Lung (tissue), 17 donors: ENCODE measurements at places on chromosomes 12 and 14. TPM values are rescaled to one million over a fixed set of nuclear protein-coding genes. Genes with fewer than 3 reads are reported as not detected.

DNA sequence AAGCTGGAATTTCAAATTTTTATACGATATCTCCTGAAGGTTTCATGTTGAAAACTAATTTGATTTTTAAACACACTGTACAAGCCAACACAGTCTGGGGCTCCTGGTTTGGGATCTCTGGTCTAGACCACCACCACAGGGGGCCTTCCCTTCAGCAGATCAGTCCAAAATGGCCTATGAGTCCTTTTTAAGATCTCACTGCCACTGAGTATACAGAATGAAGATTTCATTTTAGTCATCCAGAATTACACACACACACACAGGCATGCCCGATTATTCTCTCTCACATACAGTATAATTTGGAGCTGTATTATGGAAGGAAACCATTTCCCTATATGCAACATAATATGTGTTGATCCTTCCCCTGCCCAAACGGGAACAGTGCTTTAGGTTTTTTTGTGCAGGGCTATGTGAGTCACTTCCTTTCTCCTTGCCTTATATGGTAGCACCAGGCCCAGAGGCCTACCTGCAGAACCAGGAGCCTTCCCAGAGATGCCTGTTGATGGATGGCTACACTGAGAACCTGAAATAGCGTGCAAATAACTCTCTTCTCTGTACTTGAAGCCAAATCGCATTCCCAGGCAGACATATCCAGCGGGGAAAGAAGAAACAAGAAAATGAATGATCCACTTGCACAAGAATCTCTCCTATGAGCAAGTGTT lies 28.1 kb upstream of the WNK1 start:
- DNase-seq: no peak

- no peak for DNase-seq
These were observed 51.0 kb downstream of the PRKCH start for GRCh38 chr14:61372379-61372778.

DNA sequence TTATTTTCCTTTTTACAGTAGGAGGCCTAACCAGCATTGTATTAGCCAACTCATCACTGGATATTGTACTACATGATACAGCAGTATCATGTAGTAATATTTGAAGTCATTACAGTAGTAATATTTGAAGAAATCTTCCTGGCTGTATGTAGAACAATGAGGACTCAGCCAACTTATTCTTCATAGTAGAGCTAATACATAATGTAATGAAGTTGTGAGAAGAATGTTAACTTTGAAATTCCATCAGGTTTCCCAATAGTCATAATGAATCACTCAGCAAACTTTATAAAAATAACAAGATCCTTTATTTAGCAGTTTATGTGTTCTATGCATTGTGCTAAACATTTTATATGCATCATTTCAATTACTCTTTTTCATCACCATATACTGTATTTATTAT lies 61.8 kb downstream of the LRRK2 start:
- no peak for DNase-seq

DNA sequence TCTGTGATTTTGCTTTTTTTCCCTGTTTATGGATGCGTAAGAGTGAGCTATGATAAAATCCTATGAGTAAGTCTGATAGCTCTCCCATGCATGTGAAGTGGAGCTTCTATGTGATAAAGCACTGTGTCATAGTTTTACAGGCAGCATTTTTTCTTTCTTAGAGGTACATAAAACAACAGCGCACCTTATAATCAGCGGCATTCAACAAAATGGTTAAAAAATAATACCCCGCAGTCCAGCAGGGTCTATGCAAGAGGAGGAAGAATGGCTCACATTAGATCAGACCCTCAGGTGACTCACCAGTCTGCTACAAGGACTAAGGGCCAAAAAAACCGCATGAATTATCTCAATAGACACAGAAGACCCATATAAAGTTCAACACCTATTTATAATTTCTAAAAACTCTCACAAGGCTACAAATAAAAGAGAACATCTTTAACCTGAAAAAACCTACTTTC lies 33.0 kb upstream of the TMEM179 start:
- no peak for DNase-seq

GRCh38 chr14:103188810-103189480 lies 65.7 kb downstream of the TNFAIP2 start:
- peak; percentile 62 for DNase-seq

DNA sequence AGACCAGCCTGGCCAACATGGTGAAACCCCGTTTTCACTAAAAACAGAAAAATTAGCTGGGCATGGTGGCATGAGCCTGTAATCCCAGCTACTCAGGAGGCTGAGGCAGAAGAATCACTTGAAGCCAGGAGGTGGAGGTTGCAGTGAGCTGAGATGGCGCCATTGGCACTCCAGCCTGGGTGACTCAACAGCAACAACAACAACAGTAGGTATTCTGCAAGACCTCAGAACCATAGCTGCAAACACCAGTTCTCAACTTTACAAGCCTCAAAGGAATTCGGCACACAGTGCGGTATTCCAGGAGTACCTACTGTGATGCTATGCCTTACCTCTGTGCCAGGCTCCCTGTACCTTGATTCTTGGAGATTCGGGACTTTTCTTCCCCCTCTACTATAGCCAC lies 15.8 kb downstream of the FOXN3 start:
- no peak for DNase-seq

- no peak for DNase-seq
These were observed 526 bp upstream of the MRPL42 start for GRCh38 chr12:93466625-93467350.

GRCh38 chr12:2118061-2118460 lies 65.3 kb downstream of the CACNA1C start:
- DNase-seq: no peak

DNA sequence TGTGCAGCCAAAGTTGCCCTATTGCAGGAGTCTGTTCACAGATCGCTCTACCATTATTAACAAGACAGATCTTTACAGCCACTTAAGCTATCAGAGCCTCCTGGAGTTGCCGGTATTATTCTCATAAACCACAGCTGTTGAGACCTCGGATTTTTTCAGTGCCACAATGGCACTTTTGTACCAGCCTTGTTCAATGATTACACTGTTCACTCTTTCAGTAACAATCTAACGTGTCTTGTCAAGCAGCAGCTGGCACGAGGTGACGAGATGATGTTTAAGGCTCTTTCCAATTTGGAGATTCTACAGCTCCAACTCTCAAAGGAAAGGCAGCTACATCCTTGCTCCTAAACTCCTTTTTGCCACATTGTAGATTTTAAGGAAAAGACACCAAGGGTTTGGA lies 30.7 kb downstream of the LRIG3 start:
- DNase-seq: no peak

DNA sequence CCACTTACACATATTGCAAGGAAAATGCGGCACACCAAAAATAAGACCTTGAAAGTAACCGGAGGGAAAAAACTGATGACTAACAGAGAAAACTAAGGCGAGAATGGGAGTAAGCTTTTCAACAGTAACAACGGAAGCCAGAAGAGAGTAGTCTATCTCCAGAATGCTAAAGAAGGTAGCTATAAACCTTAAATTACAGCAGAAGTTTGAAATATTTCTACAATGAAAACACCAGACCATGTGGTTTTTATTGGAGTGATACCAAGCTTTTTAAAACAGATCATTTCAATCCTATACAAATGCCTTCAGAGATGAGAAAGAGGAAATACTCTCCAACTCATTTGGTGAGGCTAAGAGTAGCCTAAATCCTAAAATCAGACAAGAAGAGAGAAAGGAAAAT lies 209.5 kb downstream of the ANO6 start:
- no peak for DNase-seq

DNA sequence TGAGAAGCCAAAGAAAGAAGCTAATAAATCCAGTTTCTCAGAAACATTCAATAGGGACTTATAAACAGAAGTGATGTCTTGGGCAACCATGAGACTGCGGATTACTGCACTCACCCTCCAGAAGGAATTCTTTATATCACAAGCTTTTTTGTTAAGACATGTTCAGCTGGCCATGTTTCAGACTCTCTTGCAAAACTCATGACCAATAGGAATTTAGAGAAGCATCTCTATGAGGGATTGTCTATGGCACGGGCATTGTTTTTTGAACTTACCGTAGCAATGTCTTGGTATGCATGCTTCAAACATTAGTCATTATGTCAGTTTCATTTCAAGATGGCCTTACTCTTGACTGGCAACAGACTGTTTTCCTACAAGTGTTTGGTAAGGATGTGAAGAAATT lies 15.5 kb upstream of the ZNF268 start:
- no peak for DNase-seq

DNA sequence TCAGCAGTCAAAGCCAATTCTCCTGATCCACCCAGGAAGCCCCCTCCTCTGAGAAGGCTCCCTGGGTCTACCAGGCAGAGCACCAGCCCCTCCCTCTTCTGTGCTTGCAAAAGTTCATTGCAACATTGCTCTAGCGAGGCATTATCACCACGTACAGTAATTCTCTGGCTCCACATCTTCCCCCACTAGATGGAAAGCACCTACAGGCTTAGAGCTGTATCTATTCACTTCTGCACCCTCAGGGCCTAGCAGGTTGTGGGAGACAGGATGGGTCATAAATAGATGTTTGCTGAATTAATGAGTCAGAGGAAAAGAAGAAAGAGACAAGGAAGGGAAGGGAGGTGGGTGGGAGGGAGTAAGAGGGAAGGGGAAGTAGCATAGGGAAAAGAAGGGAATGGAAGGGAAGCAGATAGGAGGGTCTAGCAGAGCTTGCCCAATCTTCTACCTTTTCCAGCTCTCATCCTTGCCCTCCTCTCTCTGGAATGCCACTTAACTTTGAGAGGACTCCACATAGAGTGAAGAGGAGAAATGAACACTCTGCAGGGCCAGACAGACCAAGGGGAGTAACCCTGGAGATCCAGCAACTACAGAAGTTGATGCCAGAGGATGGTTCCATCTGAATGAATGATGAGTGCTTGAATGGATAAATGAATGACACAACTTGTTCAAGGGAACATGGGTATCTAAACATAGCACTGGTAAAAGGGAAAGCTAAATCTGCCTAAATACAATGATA lies 42.0 kb upstream of the NT5DC3 start:
- DNase-seq: no peak

DNA sequence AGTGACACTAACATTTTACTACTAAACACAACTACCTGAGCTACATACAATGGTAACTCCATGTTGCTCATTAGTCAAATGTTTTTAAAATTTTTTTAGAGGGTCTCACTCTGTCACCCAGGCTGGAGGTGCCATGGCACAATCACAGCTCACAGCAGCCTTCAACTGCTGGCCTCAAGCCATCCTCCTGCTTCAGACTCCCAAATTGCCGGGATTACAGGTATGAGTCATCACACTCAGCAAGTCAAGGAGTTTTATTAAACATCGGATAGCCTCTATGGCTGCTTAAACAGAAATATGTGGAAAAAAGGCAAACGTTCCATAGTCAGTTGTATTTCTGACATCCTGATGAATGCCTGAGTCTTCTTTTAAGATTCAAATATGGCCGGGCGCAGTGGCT lies 11.1 kb upstream of the NPFF start:
- no peak for DNase-seq

GRCh38 chr12:56776654-56777053 lies 13.5 kb downstream of the HSD17B6 start:
- DNase-seq: no peak

GRCh38 chr12:46473634-46474329 lies 101.2 kb upstream of the SLC38A2 start:
- DNase-seq: peak; percentile 91

DNA sequence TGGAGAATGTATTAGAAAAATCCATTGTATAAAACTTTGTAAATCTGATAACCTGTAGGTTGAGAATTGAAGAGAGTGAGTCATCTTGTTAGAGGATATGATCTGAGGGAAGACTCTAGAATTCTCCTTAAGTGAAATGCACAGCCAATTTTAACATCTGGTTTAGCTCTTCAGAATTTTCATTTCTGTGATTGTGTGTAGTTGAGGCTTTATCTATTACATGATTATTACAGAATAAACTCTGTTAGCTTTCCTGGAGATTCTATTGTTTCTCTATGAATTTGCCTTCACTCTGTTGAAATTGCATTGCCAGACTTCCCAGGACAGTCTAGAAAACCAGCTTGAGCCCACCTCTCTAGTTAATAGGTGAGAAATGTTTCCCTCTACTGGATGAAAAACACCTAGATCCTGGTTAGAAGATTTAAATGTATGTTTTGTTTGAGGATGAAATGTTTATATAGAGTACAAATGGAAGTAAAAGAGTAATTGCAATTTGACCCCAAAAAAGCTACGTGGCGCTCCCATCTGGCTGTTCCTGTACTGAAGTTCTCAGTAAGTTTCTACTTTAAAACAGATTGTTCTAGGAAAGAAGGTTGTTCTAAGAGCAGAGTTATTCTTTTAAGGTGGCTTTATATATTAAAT lies 2.9 kb downstream of the NUDT4 start:
- peak; percentile 70 for DNase-seq

GRCh38 chr14:31877255-31877798 lies 199.8 kb upstream of the ARHGAP5 start:
- DNase-seq: peak; percentile 47

- DNase-seq: peak; percentile 82
These were observed 15.1 kb upstream of the GRIP1 start for GRCh38 chr12:66693901-66694513.

The ASCL1 gene
- polyA plus RNA-seq: 0.81 TPM
